NCI-H1092 (cell line): ENCODE measurements at places on chromosomes 1 and 21.

- no peak for DNase-seq
Measured at GRCh38 chr1:3551290-3551678, 60.0 kb downstream of the MEGF6 start.

- DNase-seq: no peak
Measured at GRCh38 chr21:26843933-26844257, 1.3 kb downstream of the ADAMTS1 start.

DNA sequence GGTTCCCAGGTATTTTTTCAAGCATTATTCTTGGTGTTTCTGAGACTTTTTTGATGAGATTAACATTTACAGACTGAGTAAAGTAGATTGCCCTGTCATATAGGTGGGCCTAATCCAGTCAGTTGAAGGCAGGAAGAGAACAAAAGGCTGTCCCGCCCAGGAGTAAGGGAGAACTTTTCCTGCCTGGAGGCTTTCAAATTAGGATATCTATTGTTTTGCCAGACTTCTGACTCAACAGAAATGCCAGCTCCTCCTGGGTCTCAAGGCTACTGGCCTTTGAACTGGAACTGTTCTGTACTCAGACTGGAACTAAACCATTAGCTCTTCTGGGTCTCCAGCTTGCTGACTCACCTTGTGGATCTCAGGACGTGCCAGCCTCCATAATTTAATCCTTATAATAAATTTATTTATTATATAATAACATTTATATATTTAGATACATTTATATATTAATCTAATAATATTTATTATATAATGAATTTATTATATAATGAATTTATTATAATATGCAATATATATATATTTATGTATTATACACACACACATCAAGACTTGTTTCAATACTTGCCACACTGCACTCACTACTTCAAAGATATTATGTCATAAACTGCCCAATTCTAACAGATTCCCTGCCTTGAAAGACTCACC is 510.8 kb upstream of the B3GALT2 start:
- DNase-seq: no peak

DNA sequence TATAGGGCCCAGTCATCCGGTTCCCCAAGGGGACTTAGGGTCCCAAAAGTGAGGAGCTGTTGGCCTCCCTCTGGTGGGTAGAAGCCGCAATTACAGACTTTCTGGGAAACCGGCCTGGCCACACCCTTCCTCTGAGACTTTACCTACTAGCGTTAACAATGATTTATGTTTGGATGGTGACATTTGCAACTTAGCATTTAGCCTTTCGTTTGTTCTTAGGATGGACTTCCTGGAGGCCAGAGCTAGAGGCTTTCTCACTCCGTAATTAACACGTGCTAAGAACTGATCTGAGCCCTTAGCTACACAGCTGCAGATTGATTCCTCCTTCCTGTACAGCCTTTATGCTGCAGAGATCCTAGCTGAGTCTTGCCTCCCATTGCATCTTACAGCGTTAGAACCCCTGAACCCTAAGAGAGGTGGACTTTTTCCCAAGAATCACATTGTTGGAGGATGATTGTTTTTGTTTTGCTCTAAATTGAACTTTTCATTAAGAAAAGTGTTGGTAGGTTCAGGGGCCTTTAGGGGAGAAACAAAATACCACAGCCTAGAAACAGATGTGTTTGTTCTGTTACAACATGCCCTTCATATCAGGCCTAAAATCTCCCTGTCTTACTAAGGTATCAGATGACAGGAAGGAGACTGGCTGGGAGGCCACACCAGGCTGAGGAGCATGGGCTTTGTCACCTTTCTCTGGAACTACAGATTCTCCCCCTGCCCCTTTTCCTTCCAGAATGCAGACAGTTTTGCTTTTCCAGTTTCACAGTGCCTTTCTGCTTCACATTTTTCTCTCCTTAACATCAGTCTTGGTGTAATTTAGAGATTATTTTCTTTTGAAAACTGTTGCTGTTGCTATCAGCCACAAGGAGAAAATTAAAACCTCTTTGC is 1.9 kb downstream of the S100A11 start:
- no peak for DNase-seq

GRCh38 chr1:87592156-87592555 is 263.5 kb downstream of the LMO4 start:
- no peak for DNase-seq

GRCh38 chr1:1440262-1441001 is 4.9 kb downstream of the VWA1 start:
- DNase-seq: no peak

GRCh38 chr1:74412244-74412643 is 100.2 kb downstream of the LRRC53 start:
- DNase-seq: no peak

GRCh38 chr1:245016700-245017099 is 138.1 kb upstream of the KIF26B start:
- peak; percentile 75 for DNase-seq

DNA sequence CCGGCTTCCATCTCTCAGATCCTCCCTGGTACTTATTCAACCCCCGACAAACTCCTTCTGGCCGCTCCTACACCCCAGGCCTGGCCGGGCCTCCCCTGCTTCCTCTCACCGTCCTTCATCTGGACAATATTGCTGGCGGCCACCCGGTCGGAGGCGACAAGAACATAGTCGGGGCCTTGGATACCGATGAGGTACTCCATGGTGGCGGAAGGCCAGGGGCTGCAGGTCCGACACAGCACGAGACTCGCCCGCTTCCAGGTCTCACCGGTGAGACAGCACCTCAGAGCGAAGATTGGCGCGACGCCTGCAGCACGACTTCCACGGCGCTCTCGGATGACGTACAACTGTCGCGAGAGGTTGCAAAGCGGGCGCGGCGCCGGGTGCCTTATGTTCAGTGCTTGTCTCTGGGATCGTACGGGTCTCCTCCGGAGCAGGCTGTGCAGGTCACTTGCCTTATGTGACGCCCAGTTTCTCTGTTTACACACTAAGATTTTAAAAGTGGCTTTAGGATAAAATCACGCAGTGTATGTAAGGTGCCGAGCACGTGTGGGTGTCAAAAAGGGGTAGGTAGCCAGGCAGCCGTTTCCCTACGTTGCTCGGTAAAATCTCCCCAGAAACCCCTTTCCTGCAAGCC is at the start of gene PSMB2:
Gene PSMB2 (minus strand): TSS at position 294 of the 634 bp plus-strand sequence. CDS start 94 bp downstream, at position 200.
- peak; percentile 95 for DNase-seq

DNA sequence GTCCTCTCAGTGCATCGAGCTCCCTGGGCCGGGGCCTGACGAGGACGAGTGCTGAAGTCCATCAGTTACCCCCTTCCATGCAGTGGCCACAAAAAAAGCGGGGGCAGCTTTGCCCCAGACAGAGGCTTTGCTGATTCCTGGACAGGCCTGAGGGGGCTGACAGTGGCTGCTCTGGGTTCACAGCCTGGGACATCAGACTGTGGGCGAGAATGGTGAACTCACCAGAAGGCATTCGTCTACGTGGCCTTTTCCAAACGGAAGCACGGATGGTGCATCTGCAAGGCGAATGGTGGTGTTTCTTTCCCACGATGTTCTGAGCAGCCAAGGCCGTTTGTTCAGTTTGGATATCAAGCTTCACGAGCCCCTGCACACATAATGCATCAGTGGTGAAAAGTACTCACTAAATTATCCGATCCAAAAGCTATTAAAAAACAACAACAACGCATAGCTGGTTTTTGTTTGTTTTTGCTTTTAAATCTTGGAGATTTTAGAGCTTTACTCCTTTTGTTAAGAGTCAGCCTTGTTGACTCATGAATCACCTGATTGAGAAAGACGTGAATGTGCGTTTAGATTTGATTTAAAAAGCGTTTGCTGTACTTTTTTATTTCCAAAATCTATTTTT is 6.3 kb upstream of the ZBTB21 start:
- no peak for DNase-seq

DNA sequence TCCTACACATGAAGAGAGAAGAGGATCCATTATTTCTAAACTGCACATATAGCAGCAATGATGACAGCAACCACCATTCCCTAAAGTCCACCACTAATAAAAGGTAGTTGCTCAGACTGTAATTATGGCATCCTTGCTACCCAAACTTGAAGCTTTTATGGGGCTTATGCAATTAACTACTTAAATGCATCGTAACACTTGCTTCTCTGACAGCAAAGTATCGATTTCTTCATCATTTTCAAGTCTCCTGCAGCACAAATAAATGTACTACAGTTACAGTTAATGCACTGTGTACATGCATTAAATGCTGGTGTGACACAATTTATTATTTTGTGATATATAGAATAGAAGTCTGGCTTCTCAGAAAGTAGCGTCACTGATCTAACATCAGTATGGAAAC is 241.7 kb downstream of the USH2A start:
- DNase-seq: no peak

DNA sequence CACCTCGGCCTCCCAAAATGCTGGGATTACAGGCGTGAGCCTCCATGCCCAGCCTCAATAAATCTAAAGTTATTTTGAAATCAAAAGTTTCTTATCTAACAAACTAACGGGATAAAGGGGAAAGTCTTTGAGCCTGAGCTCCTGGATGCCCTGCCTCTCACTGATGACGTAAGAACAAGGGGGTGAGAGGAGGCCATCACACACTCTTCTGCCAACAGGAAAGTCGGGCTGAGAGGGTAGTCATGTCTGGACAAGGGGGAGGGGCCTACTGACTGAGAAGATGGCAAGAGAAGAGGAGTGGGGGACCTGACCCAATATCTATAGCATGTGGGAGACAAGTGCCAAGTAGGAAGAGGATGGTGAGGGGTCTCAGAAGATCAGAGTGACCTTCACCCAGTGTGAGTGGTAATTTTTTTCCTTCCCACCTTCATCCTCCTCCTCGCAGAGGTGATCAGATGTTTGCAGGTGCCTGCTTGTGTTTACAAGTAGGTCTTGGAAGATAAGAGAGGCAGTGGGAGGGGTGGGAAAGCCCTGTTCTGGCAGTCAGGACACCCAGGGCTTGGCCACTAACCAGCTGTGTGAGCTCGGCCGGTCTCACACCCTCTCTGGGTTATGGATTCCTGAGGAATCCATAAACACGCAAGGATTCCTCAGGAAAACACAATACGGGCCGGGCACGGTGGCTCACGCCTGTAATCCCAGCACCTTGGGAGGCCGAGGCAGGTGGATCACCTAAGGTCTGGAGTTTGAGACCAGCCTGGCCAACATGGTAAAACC is 9.6 kb downstream of the UQCRHL start:
- DNase-seq: no peak

GRCh38 chr21:33492571-33492970 is 1.1 kb upstream of the DNAJC28 start:
- DNase-seq: no peak

DNA sequence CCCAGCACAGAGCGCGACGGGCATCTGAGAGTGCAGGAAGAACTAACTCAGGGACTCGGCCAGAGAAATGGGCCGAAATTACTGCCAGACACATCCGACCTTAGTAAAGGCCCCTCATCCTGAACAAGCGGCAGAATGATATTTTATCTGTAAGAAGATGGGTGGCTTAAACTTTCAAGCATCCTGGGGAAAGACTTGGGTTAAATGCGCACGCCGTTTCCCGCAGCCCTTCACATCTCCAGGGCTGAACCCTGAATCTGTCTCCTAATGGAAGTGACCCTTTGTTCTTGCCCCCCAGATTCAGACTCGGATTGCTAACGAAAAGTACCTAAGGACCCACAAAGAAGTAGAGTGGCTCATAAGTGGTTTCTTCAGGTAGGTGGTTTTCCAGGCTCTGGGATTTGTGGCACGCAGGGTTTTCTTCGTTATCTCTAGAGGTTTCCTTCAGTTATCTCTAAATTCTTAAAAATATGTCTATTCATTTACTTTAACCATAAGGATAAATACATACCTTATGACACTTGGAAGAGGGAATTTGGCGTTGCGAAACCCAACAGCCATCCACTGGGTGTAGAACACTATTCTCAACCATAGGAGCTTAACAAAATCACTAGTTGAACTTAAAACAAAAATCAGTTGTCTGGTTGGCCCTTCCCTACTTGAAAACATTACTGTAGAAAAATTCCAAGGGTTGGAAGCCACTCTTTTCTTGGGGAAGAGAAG is 627 bp downstream of the RIIAD1 start:
- DNase-seq: no peak
